ENCODE measurements at places on chromosomes 6 and 20. TPM values are rescaled to one million over a fixed set of nuclear protein-coding genes. Genes with fewer than 3 reads are reported as not detected.

Gene MTFR2
- 32.9 TPM for total RNA-seq

Gene SH3BGRL2
- 0.09 TPM for total RNA-seq

DNA sequence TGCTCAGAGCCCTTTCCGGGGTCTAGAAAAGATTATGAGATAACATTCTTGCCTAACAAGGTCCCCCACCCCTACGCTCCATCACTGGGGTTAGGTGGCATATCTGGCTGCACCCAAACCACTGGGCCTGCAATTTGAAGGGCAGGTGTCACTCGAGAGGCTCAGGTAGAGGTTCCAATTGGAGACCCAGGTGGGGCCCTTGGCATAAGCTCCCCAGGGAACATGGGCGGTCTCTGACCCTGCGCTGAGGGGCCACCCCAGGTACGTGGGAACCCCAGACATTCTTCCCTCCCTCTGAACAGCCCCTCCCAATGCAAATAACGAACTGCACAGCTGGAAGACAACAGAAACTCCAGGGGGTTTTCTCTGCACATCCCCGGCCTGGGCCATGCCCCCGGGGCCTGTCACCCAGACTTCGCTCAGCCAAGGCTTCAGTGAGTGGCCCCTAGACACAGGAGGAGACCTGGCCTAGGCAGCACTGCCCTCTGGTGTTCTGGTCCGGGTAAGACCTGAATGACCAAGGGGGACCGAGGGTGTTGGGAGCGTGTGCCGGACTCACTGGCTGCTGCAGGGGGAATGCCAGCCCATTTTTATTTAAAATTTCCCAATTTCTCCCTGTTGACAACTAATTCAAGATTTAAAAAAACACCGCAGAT is 47.5 kb downstream of the DSTN start:
- peak; percentile 48 for DNase-seq

Gene CD24
- 198 TPM for total RNA-seq

Gene C6orf15
- not detected for total RNA-seq

- DNase-seq: no peak
These were observed 2.4 kb downstream of the AGPAT4 start for GRCh38 chr6:161271343-161272030.

Gene AIF1
- 17.2 TPM for total RNA-seq

Gene TBX18
- not detected for total RNA-seq

Gene RNGTT
- total RNA-seq: 38.2 TPM

DNA sequence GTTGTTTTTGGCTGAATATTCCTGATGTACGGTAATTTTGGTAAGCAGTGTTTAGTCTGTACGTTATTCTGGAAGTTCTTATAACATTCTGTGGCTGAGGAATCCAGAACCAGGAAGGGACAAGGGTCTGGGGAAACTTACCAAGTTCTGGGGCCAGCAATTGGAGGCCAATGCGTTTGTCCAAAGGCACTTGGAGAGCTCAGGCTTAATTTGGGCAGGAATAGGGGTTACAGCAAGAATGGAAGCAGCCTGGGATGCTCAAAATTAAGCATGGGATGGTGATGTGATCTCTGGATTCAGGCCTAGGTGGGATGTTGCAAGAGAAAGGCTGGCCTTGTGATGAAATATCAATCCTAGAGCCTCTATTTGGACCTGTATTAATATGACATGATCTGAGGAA is 235.2 kb upstream of the NOX3 start:
- no peak for DNase-seq

GRCh38 chr6:1657116-1657770 is 47.5 kb downstream of the FOXC1 start:
- DNase-seq: no peak

- no peak for DNase-seq
These were observed 15.0 kb downstream of the TRAPPC3L start for GRCh38 chr6:116530436-116530835.

GRCh38 chr6:145502416-145502815 is 232.9 kb downstream of the EPM2A start:
- no peak for DNase-seq

- no peak for DNase-seq
These were observed 207.8 kb downstream of the TTLL2 start for GRCh38 chr6:167532410-167533288.

Gene NUS1
- total RNA-seq: 35.7 TPM

GRCh38 chr6:43308990-43309477 is 408 bp upstream of the CRIP3 start:
- no peak for DNase-seq

- no peak for DNase-seq
These were observed 33.9 kb upstream of the PIM1 start for GRCh38 chr6:37135835-37136694.

Gene HLA-DPA1
- 253 TPM for total RNA-seq

DNA sequence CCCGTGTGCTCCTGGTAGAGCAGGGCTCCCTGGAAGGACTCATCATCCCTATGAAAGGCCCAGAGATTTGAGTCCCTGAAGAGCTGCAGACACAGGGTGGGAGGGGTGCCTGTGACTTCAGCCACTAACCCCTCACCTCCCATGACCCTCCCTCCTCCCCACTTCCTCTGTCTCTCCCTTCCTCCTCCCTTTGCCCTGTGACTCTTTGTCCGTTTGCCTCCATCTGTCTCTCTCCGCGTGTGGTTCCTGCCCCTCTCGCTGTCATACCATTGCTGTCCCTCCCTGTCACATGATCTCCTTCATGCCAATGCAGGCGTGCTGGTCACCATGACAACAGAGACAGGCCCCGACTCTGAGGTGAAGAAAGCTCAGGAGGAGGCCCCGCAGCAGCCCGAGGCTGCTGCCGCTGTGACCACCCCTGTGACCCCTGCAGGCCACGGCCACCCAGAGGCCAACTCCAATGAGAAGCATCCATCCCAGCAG is 19.0 kb downstream of the EPB41L1 start:
- DNase-seq: no peak

DNA sequence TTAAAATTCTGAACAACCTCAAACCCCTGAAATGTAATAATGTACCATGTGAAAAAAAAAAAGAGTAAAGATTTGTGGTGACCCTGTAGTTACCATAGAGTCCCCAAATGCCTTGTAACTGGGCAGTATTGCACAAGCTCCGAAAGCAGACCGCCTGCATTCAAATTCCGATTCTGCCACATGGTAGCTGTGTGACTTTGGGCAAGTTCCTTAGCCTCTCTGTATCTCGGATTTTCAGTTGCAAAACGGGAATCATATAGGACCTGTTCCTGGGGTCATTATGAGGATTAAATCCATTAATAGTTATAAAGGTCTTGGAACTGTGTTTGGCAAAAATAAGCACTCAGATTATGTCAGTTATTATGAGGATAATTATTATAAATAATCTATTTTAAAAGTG is 43.6 kb downstream of the TSPYL4 start:
- no peak for DNase-seq

GRCh38 chr6:7073821-7074525 is 33.8 kb upstream of the RREB1 start:
- DNase-seq: no peak

DNA sequence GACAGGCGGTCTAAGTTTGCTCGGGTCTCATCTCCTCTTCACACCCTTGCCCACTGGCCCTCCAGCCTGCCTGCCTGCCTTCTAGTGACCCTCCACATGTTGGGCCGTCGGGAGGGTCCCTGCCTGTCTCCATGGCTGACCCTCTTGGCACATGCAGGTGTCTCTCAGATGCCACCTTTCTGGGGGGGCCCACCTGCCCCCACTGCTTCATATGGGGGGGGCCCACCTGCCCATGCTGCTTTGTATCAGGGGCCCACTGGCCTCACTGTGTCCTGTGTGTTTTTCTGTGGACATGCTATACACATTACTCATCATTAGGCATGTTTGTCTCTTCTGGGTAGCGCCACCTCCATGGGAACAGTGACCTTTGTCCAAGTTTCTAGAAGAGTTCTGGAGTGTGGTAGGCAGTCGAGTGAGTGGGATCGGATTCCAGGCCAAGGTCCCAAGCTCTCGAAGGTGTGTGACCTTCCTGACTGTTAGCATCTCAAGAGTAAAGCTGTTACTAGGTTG is 40.4 kb upstream of the KIF25 start:
- DNase-seq: no peak

DNA sequence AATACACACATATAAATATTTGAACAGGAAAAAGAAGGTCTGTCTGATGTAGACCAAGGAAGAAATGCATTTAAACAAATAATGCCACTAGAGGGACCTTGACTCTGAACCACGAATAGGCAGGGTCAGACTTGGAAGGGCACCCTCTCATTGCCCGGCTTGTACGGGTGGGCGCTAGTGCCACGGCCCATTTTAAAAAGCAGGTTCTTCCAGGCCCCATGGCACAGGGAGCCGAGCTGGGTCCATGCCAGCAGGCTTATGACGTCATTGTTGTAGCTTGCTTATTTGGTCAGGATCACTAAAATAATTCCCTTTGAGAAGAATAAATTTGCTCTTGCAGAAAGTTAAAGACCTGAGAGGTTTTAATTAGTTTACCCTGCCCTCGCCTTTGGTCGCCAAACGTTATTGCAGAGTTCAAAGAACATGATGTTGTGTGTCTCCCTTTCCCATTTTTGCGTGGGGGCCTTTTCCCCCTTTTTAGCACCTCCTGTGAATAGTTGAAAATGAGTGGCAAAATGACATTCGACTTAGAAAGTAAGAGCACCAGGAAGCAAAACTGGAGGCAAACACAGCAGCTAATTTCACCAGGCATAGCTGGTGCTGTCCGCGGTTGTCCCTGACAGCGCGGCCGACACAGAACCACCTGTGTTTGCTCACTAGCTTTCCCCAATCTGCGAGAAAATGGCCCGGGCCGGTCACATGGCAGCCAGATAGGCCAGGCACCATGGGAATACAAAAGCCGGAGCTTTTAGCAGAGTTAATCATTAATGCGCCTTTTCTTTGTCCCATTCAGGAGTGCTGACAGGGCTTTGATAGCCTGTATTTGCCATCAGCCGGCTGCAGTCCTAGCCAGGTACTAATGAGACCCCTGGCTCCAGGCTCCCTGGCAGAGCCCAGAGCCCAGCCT is 93.8 kb downstream of the FOXA2 start:
- no peak for DNase-seq

- no peak for DNase-seq
These were observed 198.5 kb upstream of the BTBD3 start for GRCh38 chr20:11719153-11719552.

Gene BMP6
- total RNA-seq: 1.1 TPM

Gene HLA-DOA
- total RNA-seq: 65.4 TPM

Gene TRIM31
- not detected for total RNA-seq

Gene OR12D3
- not detected for total RNA-seq

Gene CYP39A1
- 22.6 TPM for total RNA-seq

GRCh38 chr6:32116674-32117073 is 7.5 kb upstream of the TNXB start:
- DNase-seq: peak; percentile 38

GRCh38 chr20:10635476-10636208 is 38.2 kb downstream of the JAG1 start:
- no peak for DNase-seq

DNA sequence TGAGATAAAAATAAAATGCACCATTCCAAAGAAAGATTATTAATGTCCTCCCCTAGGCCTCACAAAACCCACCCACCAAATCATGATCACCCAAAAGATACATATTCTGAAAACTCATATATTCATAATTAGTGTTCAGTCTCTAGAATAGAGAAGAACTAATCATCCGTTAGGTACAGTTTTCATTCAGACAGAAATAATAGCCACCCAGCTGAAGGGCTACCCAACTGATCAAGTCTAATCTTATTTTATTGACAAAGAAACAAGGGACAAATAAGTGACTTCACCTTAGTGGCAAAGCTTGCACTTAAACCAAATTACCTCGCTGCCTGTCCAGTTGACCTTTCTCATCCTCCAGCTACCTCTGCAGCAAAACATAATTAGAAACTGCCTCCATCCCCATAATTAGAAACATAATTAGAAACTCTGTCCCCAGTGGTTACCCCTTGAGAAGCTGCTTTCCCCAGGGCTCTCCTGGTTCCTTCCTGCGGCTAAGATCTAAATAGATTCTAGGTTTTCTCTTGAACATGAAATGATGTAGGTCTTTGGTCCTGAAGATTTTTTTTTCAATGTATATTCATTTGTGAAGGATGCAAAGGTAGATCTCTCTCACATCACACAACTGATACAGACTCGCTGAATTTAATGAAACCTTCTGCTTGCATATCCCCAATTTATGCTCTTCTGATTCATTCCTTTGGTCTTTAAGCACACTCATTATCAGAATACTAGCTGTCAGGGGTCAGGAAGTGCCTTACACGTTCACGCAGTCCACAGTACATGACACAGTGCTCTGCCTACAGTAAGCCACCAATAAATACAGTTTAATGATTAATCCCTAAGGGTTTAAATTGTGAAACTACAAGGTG is 46.3 kb downstream of the HBS1L start:
- no peak for DNase-seq

DNA sequence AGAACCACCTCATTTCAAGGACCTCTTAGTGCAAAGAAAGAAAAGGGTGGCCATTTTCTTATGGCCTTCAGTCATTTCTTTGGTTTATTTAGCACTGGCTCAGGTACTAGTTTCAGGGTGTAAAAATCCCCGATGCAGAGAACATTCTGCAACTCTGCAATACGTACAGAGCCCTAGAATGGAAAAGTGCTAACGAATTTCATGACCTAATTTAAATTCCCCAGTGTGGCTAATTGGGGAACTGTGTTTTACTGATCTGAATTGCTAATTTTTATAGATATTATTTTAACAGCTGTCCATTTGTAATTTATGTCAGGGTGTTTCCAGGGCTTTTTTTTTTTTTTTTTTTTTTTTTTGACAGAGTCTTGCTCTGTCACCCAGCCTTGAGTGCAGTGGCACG is 160.7 kb downstream of the UST start:
- DNase-seq: no peak

DNA sequence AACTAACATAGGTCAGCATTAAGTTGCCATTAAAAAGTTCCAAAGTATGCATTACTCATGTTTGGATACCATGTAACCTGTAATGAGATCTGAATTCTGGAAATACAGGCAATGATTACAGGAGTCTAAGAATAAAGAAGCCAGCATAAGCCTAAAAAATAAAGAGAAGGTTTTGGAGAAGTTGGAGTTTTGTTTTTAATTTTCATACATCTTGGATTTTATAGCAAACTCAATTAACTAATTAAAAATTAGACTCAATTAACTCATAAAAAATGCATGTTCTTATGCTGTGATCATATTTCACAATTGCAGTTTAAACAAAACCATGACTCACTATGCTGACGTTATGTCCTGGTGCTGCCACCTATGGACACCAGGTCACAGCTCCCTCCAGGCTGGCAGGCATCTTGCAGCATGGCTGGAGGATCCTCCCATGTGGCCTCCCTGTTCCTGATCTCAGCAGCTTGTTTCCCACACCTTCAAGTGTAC is 648.8 kb upstream of the AGPAT4 start:
- DNase-seq: peak; percentile 26

Gene CCDC170
- not detected for total RNA-seq

- no peak for DNase-seq
These were observed 2.1 kb upstream of the DIDO1 start for GRCh38 chr20:62928246-62928939.

DNA sequence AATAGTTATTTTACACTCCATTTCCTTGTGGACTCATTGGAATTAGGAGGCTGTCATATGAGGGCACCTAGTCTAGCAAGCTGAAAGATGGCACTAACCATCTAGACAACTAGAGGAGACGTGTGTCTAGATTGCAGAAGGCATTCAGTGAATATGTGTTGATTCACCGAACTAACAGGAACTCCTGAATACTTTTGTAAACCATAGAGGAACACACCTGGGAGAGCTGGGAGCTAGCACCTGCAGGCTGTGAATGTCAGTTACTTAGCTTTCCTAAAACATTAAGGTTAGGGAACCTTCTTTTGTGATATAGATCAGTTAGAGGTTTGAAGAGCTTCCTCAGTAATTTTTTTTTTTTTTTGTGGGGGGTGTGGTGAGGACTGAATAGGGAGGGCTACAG is 7.7 kb downstream of the OPN5 start:
- DNase-seq: no peak
